ENCODE measurements at places on chromosomes 12 and 14. TPM values are rescaled to one million over a fixed set of nuclear protein-coding genes. Genes with fewer than 3 reads are reported as not detected.

Gene RFX4
- not detected for total RNA-seq

Gene RNASE8
- not detected for total RNA-seq

Gene CCDC196
- not detected for total RNA-seq

Gene CCDC175
- total RNA-seq, result not detected

Gene NTS
- total RNA-seq, result not detected

Gene SLC24A4
- total RNA-seq, result not detected

Gene KLRB1
- total RNA-seq, result 6.3 TPM

Gene OR5AU1
- total RNA-seq, result not detected

Gene GPHN
- total RNA-seq, result 14.4 TPM

Measured in activated CD8-positive, alpha-beta T cell treated with anti-CD3 and anti-CD28 coated beads, Interleukin-2, amount 10 ng/mL, durations not matched to agents 7 days and 5 days (primary cell).